Astrocyte (in vitro differentiated cells and primary cell): ENCODE measurements at places on chromosomes 6 and 20. TPM values are rescaled to one million over a fixed set of nuclear protein-coding genes. Genes with fewer than 3 reads are reported as not detected.

ACAT2 gene
- total RNA-seq, result 59.1 and 96.7 TPM in 2 replicates

RNF5 gene
- total RNA-seq, result 59.0 and 60.0 TPM in 2 replicates

DSP gene
- 468 and 555 TPM in 2 replicates for total RNA-seq

JPH2 gene
- 18.1 and 18.5 TPM in 2 replicates for total RNA-seq

SPTLC3 gene
- 5.6 and 5.7 TPM in 2 replicates for total RNA-seq

LRRC1 gene
- 11.8 and 14.3 TPM in 2 replicates for total RNA-seq

MCHR2 gene
- total RNA-seq, result not detected in 2 replicates

LY6G6F gene
- total RNA-seq, result not detected in 2 replicates

DPPA5 gene
- not detected in 2 replicates for total RNA-seq

TAAR9 gene
- not detected in 2 replicates for total RNA-seq

TFAP2D gene
- not detected in 2 replicates for total RNA-seq

TMEM74B gene
- 2.1 and 2.4 TPM in 2 replicates for total RNA-seq

GPANK1 gene
- total RNA-seq, result 11.7 and 13.8 TPM in 2 replicates

AHI1 gene
- 14.2 and 16.6 TPM in 2 replicates for total RNA-seq

RBBP8NL gene
- 0.14 TPM in 1 of 2 replicates, not detected in the other for total RNA-seq

RSPO4 gene
- 0.34 and 0.99 TPM in 2 replicates for total RNA-seq

TENT5A gene
- total RNA-seq, result 17.8 and 19.7 TPM in 2 replicates

TREM2 gene
- total RNA-seq, result not detected in 2 replicates

MUC22 gene
- total RNA-seq, result 0.05 TPM in 1 of 2 replicates, not detected in the other

CDSN gene
- total RNA-seq, result 0.22 and 0.27 TPM in 2 replicates

LPA gene
- total RNA-seq, result not detected in 2 replicates

CFAP61 gene
- total RNA-seq, result not detected in 2 replicates

BYSL gene
- total RNA-seq, result 41.2 and 43.1 TPM in 2 replicates

UBD gene
- total RNA-seq, result 9.9 and 13.2 TPM in 2 replicates

SLC22A2 gene
- total RNA-seq, result not detected in 2 replicates

OR12D3 gene
- total RNA-seq, result not detected in 2 replicates

PDE10A gene
- 5.4 and 7.4 TPM in 2 replicates for total RNA-seq

REM1 gene
- not detected in 2 replicates for total RNA-seq

SDCBP2 gene
- total RNA-seq, result 4.6 and 4.8 TPM in 2 replicates

TMEM200A gene
- 14.9 and 17.3 TPM in 2 replicates for total RNA-seq

GSTA1 gene
- 0.38 and 0.39 TPM in 2 replicates for total RNA-seq

TP53TG5 gene
- total RNA-seq, result not detected in 2 replicates

NKAIN2 gene
- total RNA-seq, result 0.07 TPM in 1 of 2 replicates, not detected in the other

LINC00237 gene
- not detected in 2 replicates for total RNA-seq

GPR6 gene
- not detected in 2 replicates for total RNA-seq

CFB gene
- total RNA-seq, result 1.0 and 1.4 TPM in 2 replicates

CRISP2 gene
- not detected in 2 replicates for total RNA-seq

C6orf52 gene
- 2.3 and 2.9 TPM in 2 replicates for total RNA-seq

TRIM26 gene
- total RNA-seq, result 51.7 and 52.8 TPM in 2 replicates

ACTL10 gene
- 1.1 and 1.4 TPM in 2 replicates for total RNA-seq

RBM38 gene
- 33.8 and 43.5 TPM in 2 replicates for total RNA-seq

CFAP206 gene
- total RNA-seq, result 0.60 and 0.79 TPM in 2 replicates

SYCP2 gene
- total RNA-seq, result 0.27 and 0.72 TPM in 2 replicates

TBXT gene
- total RNA-seq, result not detected in 2 replicates

TXLNB gene
- 0.57 and 0.58 TPM in 2 replicates for total RNA-seq
